ENCODE measurements at places on chromosomes 11 and 22.

GRCh38 chr22:50210378-50211139 lies 9.7 kb downstream of the SELENOO start:
- no peak for DNase-seq

GRCh38 chr11:13376838-13377237 lies 86.2 kb downstream of the BTBD10 start:
- no peak for DNase-seq

GRCh38 chr11:106614262-106614661 lies 404.0 kb downstream of the GUCY1A2 start:
- no peak for DNase-seq

GRCh38 chr22:26830837-26831236 lies 173.4 kb downstream of the MIAT start:
- DNase-seq = no peak

DNA sequence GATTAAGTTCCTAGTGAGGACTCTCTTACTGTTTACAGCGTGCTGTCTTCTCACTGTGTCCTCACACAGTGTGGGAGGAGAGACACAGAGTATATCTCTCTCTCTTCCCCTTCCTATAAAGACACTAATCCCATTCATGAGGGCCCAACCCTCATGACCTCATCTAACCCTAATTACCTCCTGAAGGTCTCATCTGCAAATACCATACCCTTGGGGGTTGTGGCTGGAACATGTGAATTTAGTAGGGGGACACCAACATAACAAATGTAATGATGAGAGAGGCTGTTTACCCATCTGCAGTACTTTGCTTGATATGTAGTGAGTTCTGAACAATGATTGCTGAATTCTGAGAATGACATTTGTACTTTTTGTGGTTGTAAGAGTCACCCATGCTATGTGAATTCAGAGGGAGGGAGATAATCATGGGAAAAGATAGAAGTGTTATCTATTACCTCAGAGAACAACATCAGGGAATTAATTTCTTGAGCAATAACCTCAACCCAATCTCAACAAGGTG lies 4.9 kb upstream of the OR52W1 start:
- DNase-seq = no peak

DNA sequence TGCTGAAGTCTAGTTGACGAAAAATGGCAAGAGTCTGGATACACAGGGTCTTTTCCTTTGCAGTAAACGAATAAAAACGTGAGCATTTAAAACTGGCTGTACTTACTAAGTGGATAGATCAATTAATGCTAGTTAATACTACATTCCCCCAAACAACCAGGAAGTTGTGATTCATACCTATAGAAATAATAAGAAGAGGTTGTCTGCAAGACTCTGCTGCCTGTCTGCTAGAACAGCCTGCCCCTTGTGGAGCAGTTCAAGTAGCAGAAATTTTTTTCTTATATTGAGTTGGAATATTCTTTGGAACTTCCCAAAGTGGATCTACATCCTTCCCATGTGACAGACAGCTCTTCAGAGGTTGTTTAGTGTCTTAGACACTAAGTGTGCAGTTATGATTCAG lies 86.8 kb downstream of the TEAD1 start:
- no peak for DNase-seq

DNA sequence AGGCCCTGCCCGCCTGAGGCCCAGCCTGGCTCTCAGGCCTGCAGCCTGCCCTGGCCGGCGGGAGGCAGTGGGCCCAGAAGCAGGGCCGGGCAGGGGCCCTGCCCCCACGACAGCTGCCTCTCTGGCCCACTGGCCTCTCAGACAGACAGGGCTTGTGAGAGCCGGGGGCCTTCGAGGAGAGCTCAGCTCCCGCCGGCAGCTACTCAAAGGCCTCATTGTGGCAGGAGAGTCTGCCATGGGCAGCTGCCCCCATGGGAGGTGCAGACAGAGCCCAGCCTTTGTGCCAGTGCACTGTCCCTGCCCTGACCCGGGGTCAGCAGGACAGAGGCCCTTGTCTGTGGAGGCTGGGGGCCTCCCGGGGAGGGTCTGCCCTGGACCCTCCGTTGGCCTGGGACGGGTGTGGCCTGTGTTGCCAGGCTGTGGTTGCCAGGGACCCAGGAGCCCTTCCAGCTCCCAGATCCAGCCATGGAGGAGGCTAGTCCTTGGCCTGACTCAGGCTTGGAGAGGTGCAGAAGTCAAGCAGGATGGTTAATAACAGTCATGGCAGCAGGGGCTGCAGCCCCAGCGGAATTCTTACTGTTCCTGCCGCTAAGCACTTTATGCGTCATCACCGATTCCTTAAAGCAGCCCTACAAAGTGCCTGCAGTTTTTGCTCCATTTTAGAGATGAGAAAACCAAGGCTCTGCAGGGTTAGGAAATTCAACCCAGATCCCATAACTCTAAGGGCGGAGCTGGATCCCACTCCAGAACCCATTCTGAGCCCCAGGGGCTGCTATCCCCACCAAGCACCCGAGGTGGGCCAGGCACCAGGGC lies 12.5 kb downstream of the FLRT1 start:
- DNase-seq = no peak

DNA sequence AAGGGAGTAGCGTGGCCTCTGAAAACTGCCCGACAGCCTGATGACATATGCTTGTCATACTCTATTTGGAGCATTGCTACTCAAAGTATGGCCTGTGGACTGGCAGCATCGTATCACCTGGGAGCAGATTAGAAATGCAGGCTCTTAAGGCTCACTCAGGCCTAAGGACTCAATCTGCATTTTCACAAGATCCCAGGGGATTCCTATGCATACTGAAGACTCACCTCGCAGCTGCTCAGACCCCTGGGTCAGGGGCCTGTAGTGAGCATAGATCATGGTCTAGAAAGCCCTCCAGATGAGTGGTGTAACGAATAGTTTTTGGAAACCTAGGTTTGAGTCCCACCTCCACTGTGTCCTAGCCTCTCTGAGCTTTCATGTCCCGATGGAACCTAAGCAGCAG lies 126.3 kb downstream of the FEZ1 start:
- DNase-seq = no peak

- DNase-seq = no peak
Observed at GRCh38 chr22:49157529-49158339, 669.9 kb downstream of the BRD1 start.

DNA sequence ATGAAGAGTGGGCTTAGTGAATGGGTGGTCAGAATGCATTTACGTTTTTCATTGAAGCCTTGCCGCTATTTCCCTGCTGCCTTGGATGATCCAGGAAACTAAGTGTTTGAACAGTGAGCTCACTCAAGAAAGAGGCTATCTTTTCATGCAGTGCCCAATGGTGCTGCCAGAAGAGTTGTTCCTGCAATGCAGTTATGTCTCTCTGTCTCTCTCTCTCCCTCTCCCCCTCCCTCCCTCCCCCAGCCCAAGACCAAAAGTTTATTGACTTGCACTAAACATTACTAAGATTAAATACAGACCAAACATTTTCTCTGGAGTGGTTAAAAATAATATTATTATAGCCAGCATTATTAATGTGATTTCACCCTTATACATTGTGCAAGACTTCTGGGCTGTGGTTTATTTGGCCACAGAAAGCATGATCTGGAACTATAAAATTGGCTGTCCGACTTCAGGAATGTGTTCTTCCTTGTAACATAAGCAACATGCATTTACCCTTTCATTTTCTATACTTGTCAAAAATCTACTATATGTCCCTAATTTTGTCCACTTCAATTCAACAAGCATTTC lies 6.6 kb upstream of the FUT4 start:
- no peak for DNase-seq

DNA sequence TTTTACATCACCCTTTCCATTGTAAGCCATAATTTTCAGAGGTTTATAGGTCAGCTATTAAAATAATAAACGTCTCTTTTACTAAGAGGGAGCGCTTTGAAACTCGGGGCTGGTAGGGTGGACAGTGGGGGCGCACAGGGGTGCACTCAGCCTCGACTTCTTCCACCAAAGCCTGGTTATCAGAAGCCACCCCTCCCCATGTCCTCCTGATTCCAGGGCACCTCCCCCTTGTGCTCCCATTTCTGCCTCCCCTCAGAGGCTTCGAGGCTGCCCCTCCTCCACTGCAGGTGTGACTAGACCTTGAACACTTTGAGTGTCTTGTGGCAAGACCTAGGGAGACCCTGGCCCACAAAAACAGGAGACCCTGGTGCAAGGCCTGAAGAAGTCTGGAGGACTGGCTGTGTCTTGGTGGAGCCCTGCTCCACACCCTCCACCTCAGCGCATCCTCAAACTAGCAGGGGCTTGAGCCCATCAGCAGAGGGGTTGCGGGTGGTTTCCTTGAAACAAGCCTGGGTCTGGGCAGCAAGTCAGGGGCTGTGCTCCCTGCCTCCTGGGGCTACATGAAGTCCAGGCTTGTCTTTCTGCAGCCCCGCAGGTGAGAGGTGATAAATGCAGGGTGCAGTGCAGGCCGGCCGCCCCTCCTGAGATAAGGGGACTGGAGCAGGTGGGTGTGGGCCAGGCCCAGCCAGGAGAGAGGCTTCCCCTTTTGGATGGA lies 3.0 kb downstream of the CDKN1C start:
- no peak for DNase-seq

DNA sequence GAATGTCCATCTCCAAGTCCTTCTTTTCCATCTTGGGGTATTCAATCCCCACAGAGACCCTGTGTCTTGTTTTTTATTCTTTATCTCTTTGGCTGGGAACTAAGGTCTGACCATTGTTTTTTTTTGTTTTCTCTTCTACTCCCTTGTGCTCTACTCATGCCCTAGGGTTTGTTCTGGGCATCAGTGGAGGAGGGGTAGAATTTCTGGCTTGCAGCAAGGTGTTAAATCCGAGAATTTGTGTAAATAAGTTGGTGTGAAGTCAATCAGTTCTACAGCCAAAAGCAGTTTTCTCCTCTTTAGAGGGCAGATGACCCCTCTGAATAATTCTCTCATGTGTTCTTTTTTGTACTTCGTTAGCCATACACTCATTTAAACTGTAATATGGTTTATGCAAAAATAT lies 10.7 kb downstream of the CECR2 start:
- DNase-seq = no peak

DNA sequence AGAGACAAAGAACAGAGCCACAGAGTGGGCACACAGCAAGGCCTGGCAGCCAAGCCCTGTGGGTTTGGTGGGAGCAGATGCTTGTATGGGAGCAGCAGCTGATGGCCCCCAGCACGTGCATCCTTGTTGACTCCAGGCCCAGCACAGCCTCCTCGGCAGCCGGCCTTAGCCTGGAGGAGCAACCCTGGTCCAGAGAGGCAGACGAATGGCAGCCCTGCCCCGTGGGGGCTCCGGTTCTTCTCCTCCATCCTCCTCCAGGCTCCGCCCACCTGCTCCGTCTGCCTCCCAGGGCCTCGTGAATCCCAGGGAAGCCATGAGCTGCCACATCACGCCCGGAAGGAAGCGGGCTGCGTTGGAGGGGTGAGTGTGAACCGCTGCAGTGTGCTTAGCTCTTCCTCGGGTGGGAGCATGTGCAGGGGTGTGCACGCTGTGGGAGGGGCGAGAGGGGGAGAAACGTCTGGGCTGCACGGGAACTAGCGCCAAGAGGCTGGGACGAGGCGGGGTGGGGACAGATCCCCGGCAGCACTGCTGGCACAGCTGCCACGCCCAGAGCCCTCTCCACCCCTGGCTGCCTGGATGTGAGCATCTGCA lies 36.3 kb upstream of the JAM3 start:
- no peak for DNase-seq

GRCh38 chr22:19992481-19992911 lies 24.1 kb downstream of the ARVCF start:
- no peak for DNase-seq

DNA sequence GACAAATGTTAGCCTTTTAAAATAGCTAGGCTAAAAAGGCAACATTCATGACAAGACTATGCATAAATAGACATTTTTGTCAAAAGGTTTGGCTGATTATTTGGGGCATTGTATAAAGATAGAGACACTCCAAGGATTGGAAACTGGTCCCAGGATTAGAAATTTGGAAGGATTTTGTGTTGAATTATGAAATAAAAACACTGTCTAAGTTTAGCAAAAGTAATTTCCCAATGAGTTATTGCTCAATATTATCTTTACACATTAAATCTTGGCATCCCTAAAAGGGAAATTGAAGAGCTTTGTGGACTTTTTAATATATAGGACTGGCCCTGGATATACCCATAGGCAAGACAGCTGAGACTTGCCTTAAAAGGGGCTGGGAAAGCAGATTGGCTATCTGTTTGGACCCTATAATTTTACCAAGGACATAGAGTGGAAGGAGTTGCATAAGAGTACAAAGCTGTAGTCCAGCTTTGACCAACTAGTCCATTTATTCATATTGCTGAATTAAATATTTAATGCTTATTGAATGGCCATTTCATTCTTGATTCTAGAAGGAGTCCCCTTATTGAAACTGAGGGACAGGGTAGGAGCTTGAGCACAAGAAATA lies 382.7 kb downstream of the METTL15 start:
- no peak for DNase-seq

- DNase-seq = no peak
Observed at GRCh38 chr11:111560800-111561199, 20.3 kb downstream of the LAYN start.

- DNase-seq = no peak
Observed at GRCh38 chr11:122175306-122175705, 59.3 kb upstream of the BLID start.

- peak; percentile 96 for DNase-seq
Observed at GRCh38 chr22:37079668-37080171, 28.2 kb downstream of the KCTD17 start.

DNA sequence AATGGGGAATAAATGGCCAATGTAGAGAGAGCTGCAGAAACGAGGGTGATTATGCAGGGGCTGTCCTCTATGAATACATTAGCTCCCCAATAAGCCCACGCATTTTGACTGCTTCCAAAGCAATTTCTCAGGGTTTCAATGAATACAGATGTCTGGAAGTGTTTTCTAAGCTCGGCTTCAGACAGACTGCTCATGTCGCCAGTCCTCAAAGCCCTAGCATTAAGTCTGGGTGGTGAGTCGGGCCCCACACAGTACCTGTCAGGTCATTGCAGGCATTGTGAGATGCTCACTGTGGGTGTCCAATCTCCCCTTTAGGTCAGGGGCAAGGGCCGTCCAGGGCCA lies 17.9 kb upstream of the CSNK2A3 start:
- no peak for DNase-seq

- DNase-seq = no peak
Observed at GRCh38 chr22:25935266-25936058, 193.5 kb downstream of the MYO18B start.

- no peak for DNase-seq
Observed at GRCh38 chr11:12275818-12276217, 101.6 kb upstream of the PARVA start.

DNA sequence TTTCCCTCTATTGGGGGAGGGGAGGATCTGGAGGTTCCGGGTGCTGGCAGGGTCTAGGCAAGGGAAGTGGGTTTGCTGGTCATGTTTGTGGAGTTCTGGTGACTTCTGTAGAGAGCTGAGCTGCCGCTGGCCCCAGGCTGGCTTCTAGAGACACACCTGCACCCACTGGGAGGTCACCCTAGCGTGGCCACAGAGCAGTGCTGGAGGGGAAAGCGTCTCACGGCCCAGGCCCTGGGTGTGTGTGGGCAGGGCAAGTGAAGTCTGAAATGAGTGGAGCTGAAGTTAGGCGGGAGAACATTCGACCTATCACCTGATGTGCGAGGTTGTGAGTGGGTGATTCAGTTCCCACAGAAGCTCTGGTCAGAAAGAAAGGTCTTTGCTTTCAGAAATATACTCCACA lies 27.9 kb downstream of the SMIM38 start:
- DNase-seq = no peak

- DNase-seq = no peak
Observed at GRCh38 chr11:64918017-64918416, 1.0 kb upstream of the ATG2A start.

GRCh38 chr11:116641561-116642045 lies 131.2 kb downstream of the BUD13 start:
- DNase-seq = peak; percentile 75

GRCh38 chr22:41976070-41976901 lies 7.0 kb downstream of the SEPTIN3 start:
- peak; percentile 91 for DNase-seq
